ENCODE measurements at places on chromosomes 1 and 21.

DNA sequence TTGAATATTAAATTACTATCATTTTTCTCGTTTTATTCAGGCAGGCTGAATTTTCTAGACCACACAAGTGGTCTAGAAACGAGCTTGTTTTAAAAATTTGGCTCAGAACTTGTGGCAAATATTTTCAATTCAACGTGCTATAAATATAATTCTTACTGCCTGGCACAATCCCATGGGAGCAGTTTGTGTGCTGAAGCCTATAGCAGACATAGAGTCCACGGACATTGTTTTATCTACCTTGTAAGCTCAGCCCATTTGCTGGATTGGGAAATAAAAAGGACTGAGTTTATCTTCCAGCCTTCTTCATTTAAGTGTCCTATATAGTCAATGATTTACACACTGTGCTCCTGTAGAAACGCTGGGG, 103.4 kb downstream of the ZBTB18 start:
- DNase-seq, result no peak

- no peak for DNase-seq
Measured at GRCh38 chr1:169696273-169697100, 14.9 kb downstream of the SELL start.

- DNase-seq, result no peak
Measured at GRCh38 chr1:31483012-31483946, 70.3 kb downstream of the SERINC2 start.

DNA sequence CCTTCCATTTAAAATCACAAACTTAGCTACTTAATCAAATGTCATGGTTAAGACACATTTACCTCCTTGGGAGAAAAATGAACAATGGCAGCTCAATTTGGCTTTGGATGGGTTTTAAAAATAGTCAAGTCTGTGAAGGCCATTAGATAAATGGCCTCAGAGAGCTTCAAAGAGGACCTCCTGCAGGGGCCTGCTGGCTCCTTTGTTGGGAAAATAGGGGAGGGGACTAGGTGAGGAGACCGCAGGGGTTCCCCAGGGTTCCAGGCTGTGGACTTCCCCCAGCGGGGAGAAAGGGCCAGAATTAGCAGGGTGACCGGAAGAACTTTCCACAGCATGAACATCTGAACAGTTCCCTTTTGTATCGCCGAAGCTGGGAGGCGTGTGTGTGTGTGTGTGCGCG, 3.4 kb upstream of the AJAP1 start:
- no peak for DNase-seq

DNA sequence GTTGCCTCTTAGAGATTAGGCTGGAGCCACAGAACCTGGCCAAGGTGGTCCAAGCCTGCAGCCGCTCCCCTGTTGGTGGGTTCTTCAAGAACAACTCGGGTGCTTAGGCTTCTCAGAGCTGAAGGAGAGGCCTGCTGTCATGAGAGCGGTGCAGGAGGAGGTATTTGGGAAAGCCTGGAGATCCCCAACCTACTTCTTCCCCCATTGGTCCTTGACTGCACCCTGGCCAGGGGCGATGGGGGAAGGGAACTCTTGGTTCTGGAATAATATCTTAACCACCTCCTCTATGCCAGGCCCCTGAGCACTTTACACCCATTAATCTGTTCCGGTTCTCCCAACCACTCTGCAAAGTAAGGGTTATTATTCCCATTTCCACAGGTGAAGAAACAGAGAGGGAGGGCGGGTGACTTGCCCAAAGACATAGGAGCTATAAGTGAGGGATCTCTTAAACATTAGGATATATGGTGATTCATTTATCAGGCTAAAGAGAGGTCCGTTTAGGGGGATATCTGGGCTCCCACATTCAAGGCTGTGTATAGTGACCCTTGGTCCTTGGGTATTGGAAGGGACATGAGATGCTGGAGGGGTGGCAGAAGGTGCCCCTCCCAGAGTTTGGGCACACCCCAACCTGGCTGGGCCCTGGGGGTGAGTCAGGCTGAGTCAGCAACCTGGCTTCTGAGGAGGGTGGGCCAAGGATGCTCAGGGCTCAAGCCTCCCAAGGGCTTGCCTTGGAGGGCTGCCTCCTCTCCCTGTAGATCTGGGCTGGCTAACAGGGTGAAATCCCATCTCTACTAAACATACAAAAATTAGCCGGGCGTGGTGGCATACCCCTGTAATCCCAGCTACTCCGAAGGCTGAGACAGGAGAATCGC, 5.2 kb downstream of the TRNP1 start:
- no peak for DNase-seq

GRCh38 chr1:27632387-27633297, 2.3 kb downstream of the FGR start:
- no peak for DNase-seq

GRCh38 chr21:33434770-33435360, 31.7 kb downstream of the IFNGR2 start:
- DNase-seq, result no peak

- no peak for DNase-seq
Measured at GRCh38 chr1:155241069-155241679, 14.1 kb downstream of the ENTREP3 start.
